Glutamatergic neuron (in vitro differentiated cells): ENCODE measurements at places on chromosomes 2 and 18.

DNA sequence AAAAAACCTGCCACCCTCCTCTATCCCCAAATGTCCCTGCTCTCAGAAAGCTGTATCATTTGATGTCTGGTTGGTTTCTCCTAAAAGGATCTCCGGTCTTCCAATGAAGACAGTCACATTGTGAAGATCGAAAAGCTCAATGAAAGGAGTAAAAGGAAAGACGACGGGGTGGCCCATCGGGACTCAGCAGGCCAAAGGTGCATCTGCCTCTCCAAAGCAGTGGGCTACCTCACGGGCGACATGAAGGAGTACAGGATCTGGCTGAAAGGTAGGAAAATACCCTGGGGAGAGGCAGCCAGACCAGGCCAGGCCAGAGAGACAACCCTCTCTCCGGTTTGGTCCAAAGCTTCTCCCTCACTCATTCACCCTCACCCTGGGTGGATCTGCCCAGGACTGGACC is 10.3 kb downstream of the SLC14A2 start:
- no peak for DNase-seq

- no peak for DNase-seq
Measured at GRCh38 chr18:58823412-58823811, 41.3 kb upstream of the ZNF532 start.

GRCh38 chr2:130873700-130874346 is 37.1 kb downstream of the ARHGEF4 start:
- DNase-seq = peak; percentile 78

DNA sequence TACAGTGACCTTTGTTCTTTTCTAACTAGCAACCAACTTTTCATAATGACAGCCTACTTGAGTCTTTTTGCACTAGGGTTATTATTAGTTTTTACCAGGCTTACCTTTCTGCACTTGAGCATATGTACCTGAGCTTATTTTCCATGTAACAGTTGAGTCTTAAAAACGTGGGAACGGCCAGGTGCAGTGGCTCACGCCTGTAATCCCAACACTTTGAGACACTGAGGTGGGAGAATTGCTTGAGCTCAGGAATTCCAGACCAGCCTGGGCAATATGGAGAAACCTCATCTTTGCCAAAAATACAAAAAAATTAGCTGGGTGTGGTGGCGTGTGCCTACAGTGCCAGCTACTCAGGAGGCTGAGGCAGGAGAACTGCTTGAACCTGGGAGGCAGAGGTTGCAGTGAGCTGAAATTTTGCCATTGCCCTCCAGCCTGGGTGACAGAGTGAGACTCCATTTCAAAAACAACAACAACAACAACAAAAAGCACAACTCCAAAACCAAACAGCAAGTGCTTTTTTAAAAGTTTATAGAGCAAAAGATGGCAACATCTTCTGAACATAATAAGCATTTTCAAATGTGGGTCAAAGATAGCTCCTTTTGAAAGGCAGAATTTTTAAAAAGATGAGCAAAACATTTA is 57.1 kb upstream of the CD28 start:
- DNase-seq = no peak

DNA sequence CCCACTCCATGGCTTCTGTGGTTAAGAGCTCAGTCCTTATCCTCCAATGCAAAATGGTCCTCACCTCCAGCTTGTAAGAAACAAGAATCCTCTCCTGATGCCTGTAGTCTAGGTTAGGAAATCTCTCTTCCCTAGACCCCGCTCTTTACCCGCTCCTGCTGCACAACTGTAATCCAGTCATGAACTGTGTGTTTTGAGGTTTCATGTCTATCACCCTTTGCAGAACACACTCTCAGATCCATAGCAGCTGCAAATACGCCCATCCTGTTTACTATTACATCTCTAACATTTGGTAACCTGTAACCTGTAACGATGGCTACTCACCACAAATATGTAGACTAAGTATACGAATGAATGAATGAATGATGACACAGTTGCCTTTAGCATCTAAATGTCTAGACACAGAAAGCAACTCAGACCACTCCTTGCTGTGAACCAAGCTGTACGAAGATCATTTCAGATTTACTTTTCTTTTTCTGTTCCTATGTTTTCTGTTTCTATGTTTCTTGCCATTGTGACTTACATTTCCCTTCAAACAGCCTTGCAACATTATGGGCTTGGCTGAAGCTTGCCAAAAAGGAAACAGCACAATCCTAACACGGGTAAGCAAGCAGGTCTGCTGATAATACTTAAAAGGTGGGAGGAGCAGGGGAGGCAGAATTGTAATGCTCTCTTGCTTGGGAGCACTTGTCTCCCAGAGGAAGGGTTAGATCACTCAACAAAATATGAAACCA is 53.7 kb downstream of the EPHA4 start:
- DNase-seq = no peak

DNA sequence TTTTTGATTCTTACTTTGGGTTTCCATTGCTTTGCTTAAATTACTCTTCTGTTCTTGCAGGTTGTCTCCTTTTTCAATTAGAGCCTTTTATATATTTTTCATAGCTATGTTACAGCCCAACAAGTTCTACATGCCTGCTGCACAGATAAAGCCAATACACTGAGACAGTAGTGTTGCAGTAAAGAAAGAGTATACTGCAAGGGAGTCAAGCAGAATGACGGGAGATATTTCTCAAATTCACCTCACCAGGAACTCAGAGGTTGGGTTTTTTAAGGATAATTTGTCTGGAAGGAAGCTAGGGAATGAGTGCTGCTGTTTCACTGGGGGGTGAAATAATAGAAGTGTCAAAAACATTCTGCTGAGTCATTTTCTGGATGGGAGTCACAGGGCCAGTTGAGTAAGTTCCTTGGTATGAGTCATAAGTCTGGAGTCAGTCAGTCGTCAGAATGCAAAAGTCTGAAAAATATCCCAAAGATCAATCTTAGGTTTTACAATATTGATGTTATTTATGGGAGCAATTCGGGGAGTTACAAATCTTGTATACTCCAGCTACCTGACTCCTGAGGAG is 193.0 kb upstream of the RGPD4 start:
- DNase-seq = no peak

DNA sequence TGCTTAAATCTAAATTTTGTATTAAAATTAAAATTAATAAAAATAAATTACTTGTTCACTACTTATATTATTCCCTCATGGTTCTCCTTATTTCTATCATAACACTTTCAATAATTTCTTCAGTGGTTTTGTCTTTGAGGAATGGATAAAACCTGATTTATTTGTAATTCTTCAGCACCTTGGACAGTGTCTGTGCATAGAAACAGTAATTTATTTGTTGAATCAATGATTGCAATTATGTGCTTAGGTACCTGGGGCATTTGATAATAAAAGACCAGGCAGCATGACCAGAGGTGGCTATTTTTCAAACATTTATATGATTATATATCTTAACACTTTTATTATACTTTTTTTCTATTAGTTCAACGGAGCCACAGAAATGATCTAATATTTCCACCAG is 1062.7 kb downstream of the DSC3 start:
- DNase-seq = no peak

DNA sequence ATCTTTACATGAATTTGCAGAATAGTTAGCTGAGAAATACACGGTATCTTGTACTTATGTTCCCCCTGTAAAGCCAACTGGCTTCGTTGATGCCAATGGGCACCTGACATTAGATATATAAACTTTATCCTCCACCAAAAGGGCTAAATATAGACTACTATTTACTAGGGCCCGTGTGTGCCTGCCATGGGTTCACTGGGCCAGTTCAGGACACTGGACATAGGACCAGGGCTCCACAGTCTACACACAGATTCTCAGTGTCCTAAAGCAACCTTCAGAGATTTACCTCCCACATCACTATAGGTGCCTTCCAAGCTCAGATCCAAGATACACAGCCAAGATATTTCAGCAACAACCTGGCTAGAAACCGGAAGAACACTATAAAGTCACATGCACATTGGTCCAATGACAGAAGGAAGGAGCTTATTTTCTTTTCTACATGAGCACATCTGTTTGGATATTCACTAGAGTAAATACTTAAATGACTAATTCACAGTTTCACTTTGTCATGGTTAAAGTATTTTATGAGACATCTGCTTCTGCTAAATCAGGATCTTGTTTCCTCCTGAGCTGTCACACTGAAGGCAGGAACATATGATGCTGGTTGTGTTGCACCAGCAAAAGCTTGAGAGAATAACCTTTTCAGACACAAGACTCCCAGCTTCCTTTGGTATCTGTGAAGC is 95.1 kb downstream of the MYO5B start:
- DNase-seq = no peak

- no peak for DNase-seq
Measured at GRCh38 chr2:237943395-237944094, 23.3 kb upstream of the UBE2F start.

DNA sequence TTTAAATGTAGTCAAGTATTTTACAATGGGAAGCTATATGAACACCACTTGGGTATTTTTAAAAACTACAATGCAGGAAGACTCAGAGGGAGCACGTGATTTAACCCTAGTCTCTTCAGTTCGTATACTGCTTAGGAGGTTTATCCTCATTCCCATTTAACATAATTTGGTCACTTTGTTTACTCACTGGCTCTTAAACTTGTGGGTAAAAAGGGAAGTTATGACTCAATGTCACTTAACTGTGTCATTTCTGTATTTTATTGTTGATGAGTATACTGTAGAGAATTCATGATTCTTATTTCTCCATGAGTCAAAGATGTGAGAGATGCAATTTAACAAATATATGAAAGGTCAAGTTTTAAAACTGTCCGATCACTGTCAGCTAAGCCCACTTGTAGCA is 48.2 kb downstream of the SLC66A3 start:
- DNase-seq = no peak

DNA sequence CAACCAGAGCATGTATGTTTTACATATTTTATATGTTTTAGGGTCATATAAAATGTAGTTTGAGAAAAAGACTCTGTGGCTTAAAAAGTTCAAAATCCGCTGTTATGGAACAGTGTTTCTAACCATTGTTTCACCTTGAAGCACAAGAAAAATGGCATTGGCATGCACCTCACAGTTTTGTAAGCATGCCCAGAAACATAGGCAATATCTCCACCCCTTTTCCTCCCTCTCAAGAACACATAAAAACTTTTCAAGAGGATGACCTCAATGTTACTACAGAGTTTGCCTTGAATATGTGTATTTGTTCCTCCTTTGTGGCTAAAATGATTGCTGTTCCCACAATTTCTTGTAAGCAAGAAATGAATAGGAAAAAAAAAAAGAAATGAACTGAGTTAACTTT is 29.3 kb upstream of the SLC40A1 start:
- no peak for DNase-seq

DNA sequence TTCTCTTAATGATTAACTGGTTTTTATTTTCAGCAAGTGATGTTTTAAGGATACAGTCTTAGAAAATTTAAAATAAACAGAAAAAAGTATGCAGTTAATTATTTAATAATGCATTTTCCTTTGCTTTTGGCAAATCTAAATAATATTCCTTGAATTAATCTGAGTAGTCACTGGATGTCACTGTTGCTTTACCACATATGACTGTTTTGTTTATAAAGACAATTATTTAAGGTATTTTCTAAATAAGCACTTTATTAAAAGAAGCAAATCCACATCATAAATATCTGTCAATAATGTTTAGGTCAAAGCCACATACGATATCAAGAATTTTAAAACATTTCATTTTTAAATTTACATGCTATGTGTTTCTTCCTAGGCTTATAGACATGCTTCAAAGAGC is 40.6 kb upstream of the TFPI start:
- no peak for DNase-seq

- DNase-seq = peak; percentile 62
Measured at GRCh38 chr2:164840930-164841718, 499 bp downstream of the COBLL1 start.

GRCh38 chr2:41973871-41974270 is 74.0 kb upstream of the PKDCC start:
- DNase-seq = no peak

- no peak for DNase-seq
Measured at GRCh38 chr2:8553643-8554042, 128.2 kb upstream of the ID2 start.

DNA sequence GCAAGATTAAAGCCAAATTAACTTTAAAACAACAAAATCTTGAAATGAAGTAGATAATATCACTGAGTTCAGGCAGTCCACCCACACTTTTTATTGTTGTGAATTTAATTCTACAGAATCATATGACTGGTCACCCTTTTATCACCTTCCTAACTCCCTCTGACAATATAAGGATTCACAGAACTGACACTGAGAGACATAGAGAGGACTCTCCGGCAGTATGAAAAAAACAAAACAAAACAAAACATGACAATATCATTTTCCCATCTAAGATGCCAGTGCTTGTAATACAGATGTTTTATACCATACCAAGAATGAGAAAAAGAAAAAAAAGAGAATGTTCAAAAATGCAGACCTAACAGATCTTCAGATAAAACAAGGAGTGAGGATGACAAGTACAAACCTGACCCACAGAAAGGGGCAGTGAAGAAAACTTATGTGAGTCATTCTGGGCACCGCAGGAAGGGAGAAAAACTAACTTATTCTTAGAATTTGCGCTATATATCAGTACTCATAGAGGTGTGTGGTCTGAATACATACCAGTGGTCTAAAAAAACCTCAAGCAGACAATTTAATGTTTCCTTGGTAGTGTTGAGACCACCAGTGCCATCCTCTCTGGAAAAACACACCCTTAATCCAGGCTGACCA is 136.6 kb downstream of the ZAP70 start:
- no peak for DNase-seq

DNA sequence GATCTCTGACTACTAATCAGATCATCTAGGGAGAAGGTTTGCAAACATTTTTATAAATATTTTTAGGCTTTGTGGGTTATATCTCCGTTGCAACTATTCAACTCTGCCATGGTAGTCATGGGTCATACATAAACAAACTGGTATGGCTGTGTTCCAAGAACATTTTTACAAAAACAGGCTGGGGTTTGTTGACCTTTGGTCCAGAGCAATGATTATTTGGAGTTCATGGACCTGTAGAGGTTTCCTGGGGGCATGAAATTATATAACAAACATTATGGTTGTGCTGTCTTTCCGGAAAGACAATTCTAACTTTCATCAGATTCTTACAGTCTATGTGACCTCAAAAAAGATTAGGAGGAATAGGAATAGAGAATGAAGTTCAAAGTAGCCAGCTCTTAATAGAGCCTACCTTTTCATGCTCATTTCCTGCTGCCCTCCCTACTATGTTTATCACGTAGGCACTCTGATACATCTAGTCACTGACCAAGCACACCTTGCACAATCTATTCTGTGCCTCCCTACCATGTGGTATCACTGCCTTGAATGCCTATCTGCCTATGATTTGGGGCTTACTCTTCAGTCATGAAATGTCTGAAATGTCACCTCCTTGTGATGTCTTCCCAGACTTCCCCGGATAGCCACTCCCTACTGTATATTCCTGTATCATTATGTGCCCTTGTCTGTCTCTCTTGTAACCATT is 102.4 kb upstream of the SCN1A start:
- DNase-seq = no peak

DNA sequence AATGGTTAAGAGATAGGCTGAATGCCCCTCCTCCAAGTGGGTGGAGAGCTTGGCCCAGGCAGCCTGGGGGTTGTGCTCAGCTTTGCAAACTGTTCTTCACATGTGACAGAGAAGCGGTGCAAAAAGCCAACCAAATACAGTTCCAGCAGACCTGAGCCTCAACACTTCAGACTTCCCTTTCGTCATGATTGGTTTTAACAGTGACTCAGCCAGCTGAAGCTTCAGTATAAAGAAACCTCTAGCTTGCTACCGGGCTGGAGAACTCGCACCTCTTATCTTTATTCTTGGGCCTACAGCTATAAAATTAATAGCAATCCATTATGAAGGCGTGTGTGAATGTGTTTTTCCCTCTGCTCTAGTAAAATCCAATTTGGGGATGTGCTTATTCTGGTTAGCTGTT is 20.0 kb downstream of the SETBP1 start:
- no peak for DNase-seq
